ENCODE measurements at places on chromosomes 12 and 14.

GRCh38 chr14:30906752-30907658 lies 32.6 kb downstream of the COCH start:
- no peak for DNase-seq

DNA sequence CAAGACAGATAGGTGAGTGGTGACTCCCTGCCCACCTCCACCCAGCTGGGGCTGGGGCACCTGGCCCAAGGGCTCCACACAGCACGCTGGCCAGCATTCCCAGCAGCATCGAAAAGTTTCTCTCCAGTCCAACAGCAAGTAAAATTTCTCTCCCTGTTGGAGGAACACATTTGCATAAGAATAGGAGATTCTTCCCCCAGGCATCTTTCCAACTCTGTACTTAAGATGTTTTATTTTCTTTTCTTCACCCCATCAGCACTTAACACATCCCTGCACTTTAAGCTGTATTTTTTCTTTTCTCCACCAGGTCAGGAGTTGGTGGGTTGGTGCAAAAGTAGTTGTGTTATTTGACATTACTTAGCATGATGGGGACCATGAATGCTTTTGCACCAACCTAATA lies 47.2 kb downstream of the OR9K2 start:
- DNase-seq, result no peak

GRCh38 chr12:85796001-85796400 lies 40.2 kb downstream of the RASSF9 start:
- no peak for DNase-seq

DNA sequence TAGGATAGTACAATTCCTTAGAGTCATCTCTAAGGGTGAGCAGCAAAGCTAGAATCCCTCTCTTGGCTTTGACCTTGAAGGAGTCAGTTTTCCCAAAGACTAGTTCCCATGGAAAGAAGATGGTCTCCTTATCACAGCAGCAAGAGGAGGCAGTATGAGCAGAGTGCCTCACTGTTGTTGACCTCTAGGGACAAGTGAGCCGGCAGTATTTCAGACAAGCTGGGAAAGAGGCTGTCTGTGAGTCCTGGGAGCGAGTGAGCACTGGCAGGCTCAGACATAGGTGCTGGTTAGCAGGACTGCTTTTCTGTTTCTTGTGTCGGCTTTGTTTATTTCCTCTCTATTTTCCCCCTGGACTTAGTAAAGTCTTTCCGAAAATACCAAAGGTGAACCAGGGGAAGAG lies 60.7 kb downstream of the NTF3 start:
- DNase-seq, result no peak

GRCh38 chr12:57047981-57048380 lies 1.9 kb downstream of the MYO1A start:
- DNase-seq, result no peak

GRCh38 chr12:5884285-5884684 lies 60.8 kb downstream of the ANO2 start:
- DNase-seq, result no peak

- DNase-seq, result no peak
Observed at GRCh38 chr14:71165121-71166031, 258.1 kb downstream of the PCNX1 start.

DNA sequence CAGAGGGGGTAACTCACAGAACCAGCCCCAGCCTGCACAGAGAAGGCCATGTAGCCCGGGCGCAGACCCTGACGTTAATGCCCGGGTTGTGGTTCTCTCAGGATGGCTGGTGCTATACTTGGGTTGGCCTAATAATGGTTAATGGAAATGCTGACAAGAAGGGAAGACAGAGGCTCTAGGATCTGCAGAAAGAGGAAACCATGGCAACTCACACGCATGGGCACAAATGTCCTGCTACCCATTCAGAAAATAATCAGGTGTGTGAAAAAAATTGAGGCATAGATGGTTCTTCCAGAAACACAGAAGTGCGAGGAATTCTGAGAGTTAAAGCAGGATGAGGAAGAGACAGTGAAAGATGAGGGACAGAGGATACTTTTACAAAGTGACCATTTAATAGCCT lies 33.8 kb downstream of the APPL2 start:
- no peak for DNase-seq

DNA sequence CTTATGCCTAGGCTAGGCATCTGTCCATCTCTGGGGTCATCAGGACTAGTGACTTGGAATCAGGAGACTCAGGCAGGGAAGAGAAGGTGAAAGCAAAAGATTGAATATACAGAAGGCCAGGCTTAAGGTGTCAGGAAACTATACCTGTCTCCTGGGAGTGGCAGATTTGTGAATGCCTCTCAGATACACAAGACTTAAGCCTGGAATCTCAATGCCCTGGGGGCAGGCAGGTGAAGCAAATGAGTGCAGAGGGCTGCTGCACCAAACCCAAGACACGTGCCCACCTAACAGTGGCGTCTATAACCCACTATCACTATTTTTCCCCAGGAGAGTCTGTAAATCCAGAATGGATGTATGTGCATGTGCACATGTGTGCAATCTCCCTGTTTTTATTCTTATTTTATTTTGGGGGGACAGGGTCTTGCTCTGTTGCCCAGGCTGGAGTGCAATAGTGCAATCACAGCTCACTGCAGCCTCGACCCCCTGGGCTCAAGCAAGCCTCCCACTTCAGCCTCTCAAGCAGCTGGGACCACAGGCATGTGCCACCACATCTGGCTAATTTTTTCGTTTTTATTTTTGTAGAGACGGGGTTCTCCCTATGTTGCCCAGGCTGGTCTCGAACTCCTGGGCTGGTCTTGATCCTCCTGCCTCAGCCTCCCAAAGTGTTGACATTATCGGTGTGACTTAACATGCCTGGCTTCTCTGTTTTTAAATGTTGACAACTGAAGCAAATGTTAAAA lies 31.9 kb upstream of the FOS start:
- no peak for DNase-seq

GRCh38 chr12:110743571-110744093 lies 941 bp upstream of the PPP1CC start:
- peak; percentile 86 for DNase-seq

- no peak for DNase-seq
Observed at GRCh38 chr12:89355243-89356068, 3.2 kb upstream of the DUSP6 start.

- DNase-seq, result no peak
Observed at GRCh38 chr12:18899678-18900317, 161.9 kb downstream of the CAPZA3 start.

- DNase-seq, result no peak
Observed at GRCh38 chr12:26152507-26153102, 27.8 kb upstream of the BHLHE41 start.

DNA sequence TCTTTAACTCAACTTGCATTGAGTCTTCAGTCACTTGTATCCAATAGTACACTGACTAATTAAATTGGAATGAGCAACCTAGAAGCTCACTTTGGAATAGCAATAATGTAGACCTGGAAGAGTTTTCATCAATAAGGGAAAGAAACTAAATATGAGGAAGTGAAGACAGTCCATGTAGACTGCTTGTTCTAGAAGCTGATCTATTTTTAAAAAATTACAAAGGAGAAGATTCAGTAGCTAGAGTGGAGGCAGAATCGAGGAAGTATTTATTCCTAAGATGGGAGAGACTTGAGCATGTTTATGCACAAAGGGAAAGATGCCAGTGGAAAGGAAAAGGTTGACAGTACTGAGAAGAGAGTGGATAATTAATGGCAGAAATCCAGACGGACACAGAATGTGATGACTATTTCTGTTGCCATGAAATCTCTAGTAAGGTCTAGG lies 156.3 kb upstream of the PDE3A start:
- peak; percentile 44 for DNase-seq

DNA sequence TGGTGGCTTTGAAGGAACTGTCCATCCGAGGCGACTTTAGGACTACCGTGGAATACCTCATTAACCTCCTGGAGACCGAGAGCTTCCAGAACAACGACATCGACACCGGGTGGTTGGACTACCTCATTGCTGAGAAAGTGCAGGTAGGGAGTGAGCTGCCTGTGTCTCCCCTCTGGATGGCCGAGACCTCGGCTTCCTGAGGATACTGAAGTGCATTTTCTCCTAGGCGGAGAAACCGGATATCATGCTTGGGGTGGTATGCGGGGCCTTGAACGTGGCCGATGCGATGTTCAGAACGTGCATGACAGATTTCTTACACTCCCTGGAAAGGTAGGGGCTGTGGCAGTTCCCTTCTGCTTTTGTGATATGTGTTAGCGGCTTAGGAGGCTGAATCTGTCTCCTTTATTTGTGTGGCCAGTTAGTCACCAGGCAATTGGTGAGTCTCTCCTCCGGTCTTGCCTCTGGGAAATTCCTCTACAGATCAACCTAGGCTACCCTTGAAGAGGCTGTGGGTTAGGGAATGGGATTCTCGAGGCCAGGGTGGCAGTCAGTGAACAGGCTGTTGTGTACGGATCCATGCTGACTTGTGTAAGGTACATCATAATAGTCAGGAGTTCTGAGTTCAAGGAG lies 75.3 kb downstream of the ACACB start:
- DNase-seq, result no peak

DNA sequence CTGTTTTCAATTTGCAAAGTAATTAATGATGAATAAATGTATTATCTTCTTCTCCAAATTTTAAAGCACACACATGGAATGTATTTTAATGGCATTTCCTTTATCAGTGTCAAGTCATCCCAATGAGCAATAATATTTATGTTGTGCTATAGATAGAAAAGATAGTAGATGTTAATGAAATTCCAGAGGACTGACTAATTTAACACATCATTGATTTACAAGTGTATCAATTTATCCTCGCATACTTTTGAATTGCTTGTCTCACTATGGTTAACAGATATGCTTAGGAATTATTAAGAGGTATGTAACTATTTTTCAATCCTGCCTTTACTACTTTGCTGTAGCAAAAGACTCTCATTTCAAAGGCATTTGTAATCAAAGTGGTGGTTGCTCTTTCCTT lies 842.9 kb downstream of the SLC6A15 start:
- no peak for DNase-seq

DNA sequence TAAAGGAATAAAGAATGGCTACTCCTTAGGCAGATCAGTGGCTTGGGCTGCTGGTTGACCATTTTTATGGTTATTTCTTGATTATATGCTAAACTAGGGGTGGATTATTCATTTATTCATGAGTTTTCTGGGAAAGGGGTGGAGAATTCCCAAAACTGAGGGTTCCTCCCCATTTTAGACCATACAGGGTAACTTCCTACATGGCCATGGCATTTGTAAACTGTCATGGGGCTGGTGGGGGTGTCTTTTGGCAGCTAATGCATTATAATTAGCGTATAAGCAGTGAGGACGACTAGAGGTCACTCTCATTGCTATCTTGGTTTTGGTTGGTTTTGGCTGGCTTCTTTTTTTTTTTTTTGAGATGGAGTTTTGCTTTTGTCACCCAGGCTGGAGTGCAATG lies 25.6 kb upstream of the JPH4 start:
- DNase-seq, result no peak

- peak; percentile 37 for DNase-seq
Observed at GRCh38 chr14:99602054-99602787, 1.8 kb downstream of the CCDC85C start.

DNA sequence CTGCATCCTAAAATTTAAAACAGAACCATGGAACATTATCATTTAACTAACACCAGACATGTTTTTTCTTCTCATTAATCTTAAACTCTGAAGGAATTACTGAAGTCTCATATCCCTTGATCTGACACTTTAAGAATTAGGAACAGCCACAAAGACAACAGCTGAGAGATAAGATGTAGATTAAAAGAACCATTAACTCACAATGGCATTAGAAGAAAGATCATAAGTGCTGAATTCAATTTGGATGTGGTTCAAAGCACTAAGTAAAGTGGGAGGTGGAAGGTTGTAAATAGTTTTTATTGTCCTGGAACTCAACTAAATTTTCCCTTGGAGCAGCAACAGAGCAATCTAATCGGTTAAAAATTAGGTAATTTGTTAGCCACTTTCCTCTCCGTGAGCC lies 199.0 kb upstream of the ATP2B1 start:
- DNase-seq, result no peak

DNA sequence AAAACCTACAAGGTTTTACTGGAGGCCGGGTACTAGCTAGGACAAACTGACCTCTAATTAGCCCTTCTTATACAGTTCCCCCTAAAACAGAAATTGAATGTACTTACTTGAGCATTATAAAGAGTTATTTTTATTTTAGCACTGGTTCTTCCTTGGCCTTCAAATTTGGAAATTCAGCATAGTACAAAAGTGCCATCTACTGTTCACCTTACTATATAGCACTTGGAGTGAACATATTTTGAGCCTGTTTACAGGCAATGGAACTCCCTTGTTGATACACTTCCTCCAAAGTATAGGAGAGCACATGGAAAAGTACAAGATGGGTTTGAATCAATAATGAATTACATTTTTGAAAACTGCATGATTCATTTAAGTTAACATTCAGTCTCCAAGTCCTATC lies 3.9 kb upstream of the POC1B start:
- DNase-seq, result peak; percentile 71

- no peak for DNase-seq
Observed at GRCh38 chr14:93941293-93941910, 14.3 kb downstream of the FAM181A start.

DNA sequence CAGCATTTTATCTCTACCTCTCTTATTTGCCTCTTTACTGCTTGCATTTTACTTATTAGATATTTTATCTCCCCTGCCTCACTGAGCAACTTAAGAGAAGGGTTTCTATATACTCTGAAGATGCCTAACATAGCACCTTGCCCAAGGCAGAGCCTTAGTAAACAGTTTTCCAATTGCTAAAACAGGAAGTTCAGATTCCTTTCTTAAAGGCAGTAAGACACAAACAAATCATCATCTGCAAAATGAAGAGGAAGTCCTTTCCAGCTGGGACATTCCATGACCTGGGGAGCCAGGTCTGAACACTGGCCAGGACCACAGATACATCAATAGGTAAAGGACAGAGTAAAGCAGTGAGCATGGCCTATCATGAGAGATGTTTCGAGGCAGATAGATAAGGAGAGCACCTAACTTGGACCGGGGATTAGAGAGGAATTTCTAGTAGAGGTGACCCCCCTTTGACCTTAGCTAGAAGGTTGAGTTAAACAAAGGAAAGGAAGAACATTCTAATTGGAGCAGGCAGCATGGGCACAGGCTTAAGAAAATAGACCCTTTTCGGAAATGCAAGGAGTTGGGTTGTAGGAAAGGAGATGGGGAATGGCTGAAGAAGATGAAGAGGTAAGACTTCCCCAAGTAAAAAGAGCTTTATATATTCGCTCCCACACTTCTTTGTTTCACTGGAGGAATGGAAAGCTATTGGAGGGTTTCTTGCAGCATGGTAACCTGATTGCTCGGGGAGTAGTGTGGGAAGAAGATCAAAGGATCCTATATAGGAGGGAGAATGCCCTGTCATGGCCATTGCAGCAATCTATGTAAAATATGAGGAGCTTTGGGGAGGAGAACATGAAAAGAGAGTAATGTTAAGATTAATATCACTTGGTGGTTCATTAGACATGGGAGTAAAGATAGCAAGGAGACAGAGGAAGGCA lies 94.8 kb downstream of the PHLDA1 start:
- peak; percentile 60 for DNase-seq

GRCh38 chr14:30874120-30874998 lies at the start of gene COCH:
COCH (plus strand) TSS chr14:30874559; CDS start chr14:30874939, 380 bp downstream.
- peak; percentile 80 for DNase-seq

All from suppressor macrophage treated with lipopolysaccharide for 1 hour (primary cell).